GM12864 (cell line): ENCODE measurements at places on chromosomes 1 and 21.

DNA sequence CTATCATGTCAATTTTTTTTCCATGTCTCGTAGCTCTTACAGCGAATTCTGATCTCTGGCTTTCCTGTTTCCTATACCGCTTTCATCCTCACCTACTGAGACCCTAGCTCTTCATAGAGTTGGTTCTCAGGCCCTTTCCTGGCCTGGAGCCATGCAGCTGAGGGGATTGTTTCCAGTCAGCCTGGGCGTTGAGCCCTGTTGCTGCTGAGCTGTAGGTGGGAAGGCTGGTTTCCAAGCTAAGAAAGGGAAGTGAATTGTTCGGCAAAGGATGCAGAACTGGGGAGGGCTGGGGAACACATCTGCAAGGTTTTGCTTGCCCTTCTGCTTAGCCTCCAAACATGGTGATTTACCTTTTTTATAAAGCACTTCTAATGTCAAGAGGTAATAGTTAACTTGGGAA, 41.5 kb downstream of the SPATA46 start:
- DNase-seq, result no peak

GRCh38 chr1:148308832-148309458, 156.9 kb upstream of the NBPF11 start:
- no peak for DNase-seq

GRCh38 chr1:63757334-63757733, 16.5 kb upstream of the ROR1 start:
- no peak for DNase-seq

DNA sequence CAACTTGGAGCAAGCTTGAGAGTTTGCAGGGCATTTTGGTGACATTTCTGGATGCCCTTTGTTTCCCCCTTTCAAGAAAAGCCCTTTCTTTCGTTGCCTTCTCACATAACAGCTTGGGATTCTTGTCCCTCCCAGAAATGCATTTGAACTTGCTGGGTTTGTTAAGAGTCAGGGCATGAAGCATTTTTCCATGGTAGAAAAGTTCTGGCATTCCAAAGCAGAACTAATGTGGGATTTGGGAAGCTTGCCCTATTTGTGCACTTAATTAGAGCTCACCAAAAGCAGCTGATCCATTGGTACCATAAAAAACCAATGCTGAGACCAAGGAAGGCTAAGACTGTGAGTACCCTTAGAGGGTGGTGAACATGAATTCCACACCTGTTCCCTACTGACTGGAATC, 99.8 kb upstream of the HOOK1 start:
- no peak for DNase-seq

- DNase-seq, result no peak
These were observed at the start of gene LCE3E for GRCh38 chr1:152566681-152567080. LCE3E (minus strand) TSS chr1:152566780; CDS start chr1:152566208, 572 bp downstream.

- DNase-seq, result no peak
These were observed 90.7 kb upstream of the TTC39A start for GRCh38 chr1:51420867-51421627.

DNA sequence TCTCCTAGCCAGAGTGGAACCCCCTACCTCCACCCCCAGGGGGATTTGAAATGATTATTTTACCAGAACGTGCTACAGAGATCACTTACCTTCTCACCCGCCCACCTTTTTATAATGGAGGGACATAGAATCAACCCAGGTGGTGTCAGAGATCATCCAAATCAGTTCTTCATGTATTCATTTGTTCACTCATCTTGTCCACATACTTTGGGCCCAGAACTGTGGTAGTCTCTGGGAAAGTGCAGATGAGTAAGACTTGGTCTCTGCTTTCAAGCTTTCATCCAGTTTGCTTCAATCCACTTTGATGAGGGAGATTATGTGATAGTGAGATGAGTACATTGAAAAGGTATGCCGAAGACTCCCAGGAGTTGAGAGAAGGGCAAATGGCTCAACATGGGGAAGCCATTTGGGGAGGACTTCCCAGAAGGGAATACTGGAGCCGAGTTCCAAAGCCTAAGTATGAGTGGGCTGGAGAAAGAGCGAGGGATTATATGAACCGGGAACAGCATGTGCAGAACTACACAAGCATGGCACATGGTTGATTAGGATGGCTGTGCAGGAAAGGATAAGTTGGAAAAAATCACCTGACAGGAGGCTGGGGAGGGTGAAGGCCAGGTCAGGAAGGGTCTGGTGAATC, 1.9 kb downstream of the FGGY start:
- DNase-seq, result no peak

DNA sequence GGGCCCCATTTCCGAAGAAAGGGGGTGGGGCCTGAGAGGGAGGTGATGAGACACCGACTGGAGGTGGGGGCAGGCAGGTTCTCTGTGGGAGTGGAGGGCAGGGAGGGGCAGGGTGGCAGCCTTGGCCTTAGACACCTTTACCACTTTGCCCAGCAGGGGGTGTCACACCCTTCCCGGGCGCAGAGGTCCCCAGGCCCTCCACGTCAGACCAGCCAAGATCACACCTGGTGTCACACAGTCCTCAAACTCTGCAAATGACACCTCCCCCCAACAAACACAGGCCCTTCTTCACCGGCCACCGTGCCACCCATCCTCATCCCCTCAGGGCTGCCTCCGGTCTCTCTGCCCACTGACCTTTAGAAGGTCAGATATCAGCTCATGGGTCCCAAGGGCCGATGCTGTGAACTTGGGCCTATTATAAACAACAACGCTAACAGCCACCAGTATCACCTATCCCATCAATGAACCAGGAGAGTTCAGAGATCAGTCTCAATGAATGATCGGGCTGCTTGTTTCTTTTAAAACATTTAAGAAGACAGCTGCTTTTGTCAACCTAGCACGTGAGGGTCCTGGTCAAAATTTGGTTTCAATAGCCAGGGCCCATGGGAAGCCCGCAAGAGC, 103.9 kb downstream of the CASZ1 start:
- peak; percentile 30 for DNase-seq

- peak; percentile 57 for DNase-seq
These were observed 7.6 kb upstream of the ZNF326 start for GRCh38 chr1:89987159-89987819.

- no peak for DNase-seq
These were observed 48.9 kb upstream of the GORAB start for GRCh38 chr1:170483051-170483450.

GRCh38 chr1:197924516-197925123, 7.4 kb downstream of the LHX9 start:
- no peak for DNase-seq
